Activated CD4-positive, alpha-beta T cell treated with anti-CD3 and anti-CD28 coated beads, Interleukin-2, amount 50 U/mL, for 1 hour (primary cell): ENCODE measurements at places on chromosomes 4 and X.

GRCh38 chr4:181427076-181427475 lies 816.1 kb upstream of the TENM3 start:
- no peak for DNase-seq

- DNase-seq = no peak
These were observed 46.7 kb downstream of the CXCL13 start for GRCh38 chr4:77652237-77652897.

DNA sequence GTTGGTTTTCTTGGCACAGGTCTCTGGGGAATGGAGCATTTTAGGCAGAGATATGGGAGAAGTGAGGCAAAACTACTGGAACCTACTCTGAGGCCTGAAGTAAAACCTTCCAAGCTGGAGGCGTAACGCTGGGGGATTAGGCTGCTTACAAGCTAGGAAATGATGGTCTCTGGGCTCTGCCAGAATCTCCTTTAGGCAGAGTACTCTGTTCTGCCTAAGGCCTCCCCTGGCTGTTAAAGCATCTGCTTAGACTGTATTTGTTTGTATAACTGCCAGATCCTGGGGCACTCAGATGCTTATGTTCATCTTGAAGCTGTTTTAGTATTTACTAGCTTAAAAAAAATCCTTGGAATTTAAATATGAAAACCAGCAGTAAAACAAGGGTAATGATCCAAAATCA lies 822.2 kb downstream of the RPA4 start:
- no peak for DNase-seq

GRCh38 chr4:159705334-159705733 lies 602.5 kb downstream of the RAPGEF2 start:
- DNase-seq = no peak

GRCh38 chr4:52248820-52249219 lies 197.7 kb downstream of the SPATA18 start:
- no peak for DNase-seq
